ENCODE measurements at places on chromosomes 3 and 15.

- DNase-seq: no peak
Observed at GRCh38 chr15:67177752-67178151, 76.7 kb downstream of the AAGAB start.

GRCh38 chr15:42691308-42691707 lies 45.6 kb downstream of the CDAN1 start:
- no peak for DNase-seq

GRCh38 chr3:69320871-69321271 lies 65.0 kb downstream of the FRMD4B start:
- DNase-seq: no peak

DNA sequence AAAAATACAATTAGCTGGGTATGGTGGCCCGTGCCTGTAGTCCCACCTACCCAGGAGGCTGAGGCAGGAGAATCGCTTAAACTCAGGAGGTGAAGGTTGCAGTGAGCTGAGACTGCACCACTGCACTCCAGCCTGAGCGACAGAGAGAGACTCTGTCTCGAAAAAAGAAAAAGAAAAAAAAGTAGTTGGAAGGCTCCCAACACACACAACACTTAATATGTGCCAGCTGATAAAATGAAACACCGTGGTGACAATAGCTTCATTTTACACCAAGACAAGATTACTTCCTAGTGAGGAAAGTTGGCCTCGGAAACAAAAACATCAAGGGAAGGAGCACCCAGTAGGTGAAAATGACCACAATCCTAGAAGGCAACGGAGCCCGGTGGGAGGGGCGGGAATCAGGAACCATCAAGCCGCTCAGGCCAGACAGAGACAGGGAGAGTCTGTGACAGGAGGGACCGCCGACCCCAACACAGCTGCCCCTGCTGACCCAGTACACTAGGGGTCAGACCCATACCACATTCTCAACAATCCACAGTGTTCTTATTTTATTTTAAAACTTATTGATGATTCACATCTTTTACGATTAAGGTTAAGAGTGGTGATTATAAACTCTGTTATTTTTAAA lies 54.5 kb upstream of the OCA2 start:
- no peak for DNase-seq

DNA sequence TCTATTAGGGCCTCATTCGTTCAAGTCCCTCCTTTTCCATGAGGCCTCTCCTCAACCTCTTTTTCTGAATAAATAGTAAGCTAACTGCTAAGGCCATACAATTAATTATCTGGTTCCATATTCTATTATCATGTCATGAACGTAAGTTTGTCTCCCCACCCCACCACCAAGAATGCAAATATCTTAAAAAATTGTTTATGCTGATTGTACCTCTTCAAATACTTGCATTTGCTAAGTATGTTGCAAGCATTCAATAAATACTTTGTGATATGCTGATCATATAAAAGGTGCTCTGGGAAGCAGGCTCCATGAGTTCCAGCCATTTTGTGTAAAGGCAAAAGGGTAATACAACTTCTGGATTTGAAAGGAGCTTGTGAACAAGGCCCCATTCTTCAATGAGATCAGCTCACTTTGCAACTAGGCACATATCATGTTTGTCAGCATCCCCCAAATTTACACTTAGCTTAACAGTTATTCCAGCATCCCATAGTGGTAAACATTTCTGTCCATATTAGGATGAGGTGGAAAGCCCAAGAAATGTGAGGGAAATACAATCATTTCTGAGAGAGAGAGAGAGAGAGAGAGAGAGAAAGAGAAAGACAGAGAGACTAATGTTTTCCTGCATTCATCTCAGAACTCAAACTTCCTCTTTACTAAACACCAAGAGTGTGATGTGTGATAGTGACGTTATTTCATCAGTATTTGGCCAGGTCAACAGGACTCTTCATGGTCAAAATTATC lies 33.2 kb downstream of the SLC12A8 start:
- no peak for DNase-seq

GRCh38 chr3:194310060-194310835 lies 40.9 kb downstream of the CPN2 start:
- DNase-seq: no peak
